ENCODE measurements at places on chromosomes 6 and 20.

- no peak for DNase-seq
Measured at GRCh38 chr6:108116546-108117426, 42.2 kb upstream of the OSTM1 start.

DNA sequence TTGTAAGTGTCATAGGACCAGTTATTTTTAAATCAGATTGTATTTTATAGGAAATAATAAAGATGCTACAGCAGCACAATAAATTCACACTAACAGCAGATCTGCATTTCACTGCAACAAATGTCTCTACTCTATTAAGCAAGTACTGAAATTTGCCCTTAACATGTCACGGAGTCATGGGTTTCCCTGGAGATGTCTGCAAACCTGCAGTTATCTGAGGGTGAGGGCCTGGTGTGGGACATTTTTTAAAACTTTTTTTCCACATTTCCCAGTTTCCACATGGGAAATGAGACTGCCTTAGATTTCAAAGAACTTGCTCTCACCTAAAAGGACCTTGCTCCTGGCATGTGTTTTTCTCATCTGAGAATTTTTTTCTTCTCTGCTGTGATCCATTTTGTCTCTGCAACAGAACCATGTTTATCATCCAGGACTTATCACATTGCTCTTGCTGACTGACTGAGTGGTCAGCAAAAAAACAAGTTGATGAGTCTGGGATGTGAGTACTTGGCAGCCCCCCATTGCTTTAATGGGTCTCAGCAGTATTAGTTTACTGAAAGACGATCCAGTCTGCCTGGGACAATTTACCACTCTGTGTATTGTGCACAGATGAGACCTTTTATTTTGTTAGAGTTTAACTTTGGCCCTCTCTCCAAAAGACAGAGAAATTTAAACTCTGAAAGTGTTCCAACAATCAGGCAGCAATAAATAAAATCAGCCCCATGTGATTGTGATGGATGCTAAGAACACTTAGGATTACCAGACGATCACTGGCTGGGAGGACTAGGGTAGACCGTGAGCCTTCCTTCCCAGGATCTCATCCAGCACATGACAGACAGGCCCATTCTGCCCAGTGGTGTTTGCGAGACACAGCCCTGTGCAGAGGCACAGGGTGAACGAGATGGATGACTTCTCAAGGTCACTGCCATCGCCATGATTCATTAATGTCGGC, 268.8 kb downstream of the BTBD9 start:
- DNase-seq: no peak

GRCh38 chr6:111573892-111574797, 31.5 kb downstream of the TRAF3IP2 start:
- DNase-seq: no peak

GRCh38 chr6:169339731-169340309, 86.2 kb upstream of the THBS2 start:
- DNase-seq: no peak

- no peak for DNase-seq
Measured at GRCh38 chr20:1911536-1911935, 16.3 kb downstream of the SIRPA start.

DNA sequence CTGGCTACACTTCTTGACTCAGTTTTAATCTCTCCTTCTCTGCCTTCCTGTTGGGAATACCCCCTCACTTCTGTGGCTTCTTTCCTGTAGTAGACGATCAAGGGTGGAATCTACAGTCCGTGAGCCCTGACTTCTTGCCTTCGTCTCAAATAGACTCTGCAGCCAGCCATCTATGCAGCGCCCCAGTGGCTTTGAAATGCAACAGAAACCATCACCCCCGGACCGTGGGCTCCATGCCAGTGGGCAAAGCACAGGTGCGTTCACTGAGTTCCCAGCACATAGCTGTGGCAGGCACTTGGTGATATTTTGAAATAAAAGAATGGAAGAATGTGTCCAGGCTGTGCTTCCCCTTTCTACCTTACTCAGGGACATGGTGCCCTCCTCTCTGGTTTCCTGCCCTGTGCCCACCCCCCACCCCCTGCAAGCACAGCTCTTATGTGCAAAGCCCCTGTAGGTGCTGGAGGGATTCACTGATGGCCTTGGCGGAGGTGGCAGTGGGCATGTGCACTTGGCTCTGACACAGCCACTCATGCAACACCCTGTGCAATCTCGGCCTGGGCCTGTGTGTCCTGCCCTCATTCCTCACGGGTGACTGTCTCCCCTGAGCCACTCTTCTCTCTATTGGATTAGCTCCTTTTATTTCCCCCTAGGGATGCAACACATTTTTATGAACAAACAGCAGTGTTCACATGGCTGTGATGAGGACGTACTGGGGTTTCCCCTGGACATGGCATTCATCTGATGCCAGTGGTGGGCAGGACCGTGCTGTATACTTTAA, 5.5 kb upstream of the CDSN start:
- no peak for DNase-seq

DNA sequence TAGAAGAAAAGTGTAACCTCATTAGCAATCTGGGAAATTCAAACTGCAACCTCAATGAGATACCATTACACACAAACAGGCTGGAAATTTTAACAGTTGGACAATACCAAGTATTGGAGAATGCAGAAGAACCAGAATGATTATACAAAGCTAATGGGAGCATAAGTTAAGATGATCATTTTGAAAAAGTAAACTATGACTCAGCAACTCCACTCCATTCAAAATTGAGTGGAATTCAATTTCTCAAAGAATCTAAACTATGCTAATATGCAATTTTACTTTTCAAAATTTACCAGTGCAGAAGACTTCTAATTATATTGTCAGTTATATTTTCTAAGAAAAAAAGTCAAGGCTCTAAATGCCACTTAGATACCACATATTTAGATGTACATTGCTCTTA, 17.2 kb downstream of the GPLD1 start:
- DNase-seq: no peak

- no peak for DNase-seq
Measured at GRCh38 chr6:150372051-150372450, 3.2 kb downstream of the IYD start.

- peak; percentile 76 for DNase-seq
Measured at GRCh38 chr20:16801919-16802651, 53.9 kb downstream of the OTOR start.

DNA sequence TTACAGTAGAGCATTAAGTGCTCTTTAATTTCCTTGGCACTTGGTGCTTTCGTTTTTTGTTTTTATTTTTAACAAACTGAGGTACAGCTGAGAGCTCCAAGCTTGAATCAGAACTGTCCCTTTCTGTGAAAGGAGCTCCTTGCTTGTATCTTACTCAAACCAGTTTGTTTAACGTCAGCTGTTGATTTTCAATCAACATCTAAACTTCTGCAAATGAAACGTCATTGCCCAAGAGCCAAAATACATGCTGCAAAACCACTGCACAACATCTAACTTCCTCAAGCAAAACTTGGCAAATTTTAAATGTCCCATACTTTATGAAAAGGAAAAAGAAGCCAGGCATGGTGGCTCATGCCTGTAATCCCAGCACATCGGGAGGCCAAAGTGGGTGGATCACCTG, 15.2 kb downstream of the VNN2 start:
- DNase-seq: no peak

GRCh38 chr6:3484946-3485345, 28.1 kb upstream of the SLC22A23 start:
- no peak for DNase-seq

- no peak for DNase-seq
Measured at GRCh38 chr20:15699431-15700146, 873.7 kb downstream of the KIF16B start.

DNA sequence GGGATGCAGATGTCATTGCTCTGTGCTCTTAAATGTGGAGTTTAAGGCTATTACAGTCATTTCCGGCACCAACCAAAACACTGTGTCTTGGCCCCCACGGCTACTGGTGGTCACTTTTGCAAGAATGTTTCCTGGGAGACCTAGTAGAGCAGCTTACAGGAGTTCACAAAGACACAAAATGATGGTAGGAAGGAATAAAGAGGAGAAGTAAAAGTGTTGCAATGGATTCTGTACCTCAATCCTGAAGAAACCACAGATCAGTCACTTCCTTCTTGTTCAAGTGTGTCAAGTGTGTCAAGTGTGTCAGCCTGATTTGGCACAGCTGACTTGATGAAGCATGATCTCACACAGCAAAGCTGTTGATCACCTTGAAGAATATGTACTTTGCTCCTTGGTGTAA, 344.0 kb downstream of the PLCB1 start:
- DNase-seq: no peak

DNA sequence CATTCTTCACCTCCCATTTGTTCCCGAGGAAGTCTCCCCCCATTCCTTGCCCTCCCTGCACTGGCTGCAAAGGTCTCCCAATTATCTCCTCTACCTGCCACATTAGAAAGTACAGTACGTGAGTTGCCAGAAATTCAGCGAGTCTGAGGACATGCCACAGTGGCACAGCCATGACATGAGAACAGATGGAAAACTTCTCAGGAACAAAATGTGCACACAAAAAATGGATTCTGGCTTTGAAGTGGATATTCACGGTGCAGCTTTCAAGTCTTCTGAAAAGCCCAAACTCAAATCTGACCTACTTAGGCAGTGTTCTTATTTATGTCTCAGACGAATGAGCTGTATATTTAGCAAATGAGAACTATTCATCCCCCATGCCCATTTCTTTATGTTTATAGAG, 269.1 kb upstream of the ARID1B start:
- no peak for DNase-seq

GRCh38 chr6:133740218-133740617, 148.7 kb upstream of the TCF21 start:
- no peak for DNase-seq

- no peak for DNase-seq
Measured at GRCh38 chr6:100959280-100959679, 78.2 kb upstream of the ASCC3 start.

GRCh38 chr6:17574866-17575560, 25.1 kb upstream of the FAM8A1 start:
- DNase-seq: no peak

GRCh38 chr20:20839771-20840170, 127.3 kb upstream of the RALGAPA2 start:
- DNase-seq: no peak

DNA sequence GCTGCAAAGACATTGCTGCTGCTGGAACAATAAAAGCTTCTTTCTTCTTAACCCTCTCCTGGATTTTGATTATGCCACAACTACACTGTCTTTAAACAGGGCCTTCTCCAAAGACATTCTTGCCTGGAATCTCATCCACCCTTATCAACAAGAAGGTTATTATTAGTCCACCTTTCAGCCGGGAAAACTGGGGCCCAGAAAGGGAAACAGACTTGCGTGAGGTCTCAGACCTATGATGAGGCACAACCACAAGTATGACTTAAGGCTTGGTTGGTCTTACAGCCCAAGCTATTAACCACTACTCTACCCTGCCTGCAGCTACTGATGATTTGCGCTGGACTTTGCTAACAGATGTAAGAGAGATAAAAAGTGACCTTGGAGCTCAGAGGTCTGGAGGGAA, 62.8 kb upstream of the CTNNBL1 start:
- no peak for DNase-seq

DNA sequence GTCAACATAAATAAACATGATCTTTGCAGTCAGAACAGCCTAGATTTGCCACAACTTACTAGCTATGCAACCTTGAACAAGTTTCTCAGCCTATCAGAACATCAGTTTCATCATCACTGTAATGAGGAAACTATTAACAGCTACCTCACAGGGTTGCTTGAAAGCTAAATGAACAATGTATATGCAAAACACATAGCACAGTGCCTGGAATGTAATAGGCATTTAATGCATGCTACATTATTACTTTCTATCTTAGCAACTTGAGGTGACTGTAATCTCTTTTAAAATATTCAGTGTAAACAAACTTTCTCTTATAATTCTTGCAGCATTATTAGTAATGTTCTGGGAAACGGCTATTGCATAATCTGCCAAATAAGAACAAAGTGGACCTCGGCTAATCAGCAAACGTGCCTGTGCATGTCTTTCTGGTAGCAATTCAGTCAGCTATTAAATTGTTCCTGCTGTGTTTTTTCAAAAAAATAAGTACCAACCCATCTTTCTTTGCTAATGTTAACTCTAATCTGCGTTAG, 61.5 kb downstream of the SYNE1 start:
- DNase-seq: no peak

DNA sequence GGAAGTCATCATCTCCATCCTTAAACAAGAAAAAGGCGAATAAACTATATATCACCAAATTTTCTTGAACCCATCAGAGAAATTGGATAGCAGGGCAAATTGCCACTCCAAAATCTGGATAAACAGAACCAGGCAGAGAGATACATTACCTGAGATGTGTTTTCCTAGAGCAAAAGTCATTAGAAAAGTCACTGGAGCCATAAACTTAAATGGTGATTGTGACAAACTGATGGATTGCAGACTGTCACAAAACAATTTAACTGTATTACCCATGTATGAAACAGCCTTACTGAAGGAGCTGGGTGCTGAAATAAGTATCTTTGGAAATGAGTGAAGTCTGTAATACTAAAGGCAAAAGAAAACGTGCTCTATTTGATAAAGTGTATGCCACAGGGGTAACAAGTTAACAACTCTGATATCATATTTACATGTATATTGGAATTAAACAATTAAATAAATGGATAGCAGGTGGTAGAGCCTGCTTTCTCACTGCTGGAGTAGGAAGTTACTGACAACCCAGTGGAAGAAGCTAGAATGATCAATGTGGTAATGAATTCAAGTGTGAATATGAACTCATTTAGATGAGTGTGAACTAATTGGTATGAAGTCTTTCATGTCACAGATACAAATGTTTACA, 186.9 kb downstream of the LMBRD1 start:
- no peak for DNase-seq

DNA sequence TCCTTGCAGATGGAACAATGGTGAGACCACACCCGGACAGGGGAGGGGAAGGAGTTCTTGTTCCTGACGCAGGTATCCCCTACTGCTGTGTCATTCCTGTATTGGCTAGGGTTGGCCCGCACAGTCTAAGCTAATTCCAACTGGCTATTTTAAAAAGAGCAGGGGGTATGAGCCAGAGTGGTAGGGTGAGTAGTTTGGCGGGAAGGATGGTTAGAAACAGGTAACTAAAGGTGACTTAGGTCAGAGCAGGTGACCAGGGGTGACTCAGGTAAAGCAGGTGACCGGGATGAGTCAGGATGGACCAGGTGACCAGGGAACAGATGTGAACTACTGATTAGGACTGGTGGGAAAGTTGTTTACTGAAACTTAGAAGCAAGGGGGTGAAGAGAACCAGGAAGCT, 58.0 kb downstream of the ZNF292 start:
- no peak for DNase-seq

DNA sequence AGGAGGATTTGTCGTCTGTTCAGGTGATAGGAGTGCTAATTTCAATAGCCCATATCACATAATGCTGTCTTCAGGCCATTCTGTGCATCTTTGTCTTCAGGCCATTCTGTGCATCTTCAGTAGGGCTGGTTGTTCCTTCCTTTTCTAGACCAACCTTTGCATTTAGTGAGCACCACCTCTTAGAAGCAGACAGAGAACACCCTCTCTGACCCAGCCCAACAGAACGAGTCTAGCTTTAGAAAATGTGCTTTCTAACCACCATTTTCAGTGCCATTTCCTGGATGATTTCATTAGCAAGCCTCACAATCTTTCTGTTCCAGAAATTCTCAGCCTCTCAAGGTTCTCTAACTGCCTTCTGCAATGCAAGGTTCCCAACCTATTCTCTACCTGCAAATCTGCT, 215.3 kb upstream of the KCNQ5 start:
- no peak for DNase-seq

- no peak for DNase-seq
Measured at GRCh38 chr6:90375681-90376439, 79.2 kb upstream of the BACH2 start.

GRCh38 chr6:90502866-90503407, 83.9 kb downstream of the MAP3K7 start:
- no peak for DNase-seq

GRCh38 chr20:49319208-49319809, 41.5 kb upstream of the ZNFX1 start:
- no peak for DNase-seq

- DNase-seq: no peak
Measured at GRCh38 chr6:112296122-112296521, 41.8 kb upstream of the LAMA4 start.
